ENCODE measurements at places on chromosomes 2 and 18.

DNA sequence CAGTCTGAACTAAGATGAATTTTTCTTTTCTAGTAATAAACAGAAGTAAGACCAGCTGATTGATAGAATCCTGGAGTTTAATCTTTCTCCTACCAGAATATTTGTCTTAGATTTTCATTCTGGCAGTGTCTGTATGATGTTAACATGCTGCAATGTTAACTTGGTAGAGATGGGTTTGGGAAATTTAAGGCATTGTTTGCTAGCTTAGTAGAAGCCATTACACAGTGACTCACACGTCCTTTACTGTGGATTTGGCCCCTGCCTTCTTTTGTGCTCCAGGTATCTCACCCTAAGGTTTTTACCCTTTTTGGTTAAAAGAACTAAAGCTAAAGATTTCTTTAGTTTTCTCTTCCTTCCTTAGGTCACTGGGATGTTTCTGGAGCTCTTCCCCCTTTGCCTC, 84.1 kb downstream of the SPTBN1 start:
- ATAC-seq: no peak

- peak; percentile 95 for ATAC-seq
These were observed 106.4 kb downstream of the POLR1A start for GRCh38 chr2:85999061-85999831.

DNA sequence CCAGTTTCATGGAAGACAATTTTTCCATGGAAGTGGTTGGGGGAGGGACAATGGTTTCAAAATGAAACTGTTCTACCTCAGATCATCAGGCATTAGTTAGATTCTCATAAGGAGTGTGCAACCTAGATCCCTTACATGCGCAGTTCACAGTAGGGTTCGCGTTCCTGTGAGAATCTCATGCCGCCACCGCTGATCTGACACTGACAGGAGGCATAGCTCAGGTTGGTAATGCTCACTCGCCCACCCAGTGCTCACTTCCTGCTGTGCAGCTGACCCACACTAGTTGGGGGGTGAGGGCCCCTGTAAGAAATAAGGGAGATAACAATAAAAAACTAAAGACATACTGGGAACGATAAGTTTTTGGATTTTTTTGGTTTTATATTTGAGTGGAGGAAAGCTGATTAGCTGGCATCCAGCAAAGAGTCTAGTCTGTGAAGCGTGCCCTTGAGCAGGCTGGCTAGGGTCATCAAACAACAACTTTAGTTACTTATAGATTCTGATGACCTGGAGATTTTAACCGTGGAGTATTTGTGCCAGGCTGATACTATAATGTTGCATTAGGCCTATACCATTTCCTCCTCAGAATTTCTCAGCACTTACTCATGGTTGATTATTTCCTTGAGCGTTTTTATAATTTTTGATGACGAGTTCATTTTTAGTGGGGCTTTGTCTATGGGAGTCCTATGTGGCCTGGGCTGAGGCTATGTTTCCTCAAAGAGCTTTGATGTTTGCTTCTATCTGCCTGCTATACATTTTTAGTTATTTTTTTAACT, 6.3 kb upstream of the MCFD2 start:
- no peak for ATAC-seq

GRCh38 chr2:222336442-222336841, 37.6 kb upstream of the PAX3 start:
- ATAC-seq: no peak

GRCh38 chr2:185274718-185275484, 463.7 kb upstream of the FSIP2 start:
- ATAC-seq: no peak

DNA sequence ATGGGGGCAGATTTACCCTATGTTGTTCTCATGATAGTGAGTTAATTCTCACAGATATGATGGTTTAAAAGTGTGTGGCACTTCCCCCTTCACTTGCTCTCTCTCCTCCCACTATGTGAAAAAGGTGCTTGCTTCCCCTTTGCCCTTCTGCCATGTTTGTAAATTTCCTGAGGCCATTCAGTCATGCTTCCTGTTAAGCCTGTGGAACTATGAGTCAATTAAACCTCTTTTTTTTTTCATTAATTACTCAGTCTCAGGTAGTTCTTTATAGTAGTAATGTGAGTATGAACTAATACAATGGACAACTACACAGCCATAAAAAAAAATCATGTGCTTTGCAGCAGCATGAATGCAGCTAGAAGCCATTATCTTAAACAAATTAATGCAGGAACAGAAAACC, 118.5 kb downstream of the CALCRL start:
- ATAC-seq: no peak

DNA sequence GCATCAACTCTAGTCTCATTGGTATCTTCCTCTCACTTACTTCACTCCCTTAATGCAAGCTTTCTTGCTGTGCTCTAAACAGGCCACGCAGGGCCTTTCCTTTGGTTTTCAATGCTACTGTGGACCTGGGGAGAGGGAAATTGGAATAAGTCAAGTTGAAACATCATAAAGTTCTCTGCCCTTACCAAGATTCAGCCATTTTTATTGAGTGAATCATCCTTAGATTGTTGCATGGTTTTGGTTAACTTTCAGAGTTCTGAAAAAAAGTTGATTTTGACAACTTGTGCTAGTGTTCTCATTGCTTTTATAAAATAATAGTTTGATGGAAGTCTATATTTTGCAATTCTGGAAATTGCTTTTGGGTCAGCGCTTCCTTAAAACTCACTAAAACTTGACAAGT, 852.8 kb upstream of the ACVR2A start:
- no peak for ATAC-seq

- ATAC-seq: no peak
These were observed 126.4 kb downstream of the KCTD1 start for GRCh38 chr18:26421931-26422330.

GRCh38 chr2:45470531-45470930, 140.5 kb downstream of the SRBD1 start:
- no peak for ATAC-seq

Measured in activated T-helper 17 cell treated with anti-CD3 and anti-CD28 coated beads, Interleukin-2, amount 50 U/mL, for 72 hours (primary cell).